HT-29 (cell line): ENCODE measurements at places on chromosomes 6 and 20.

- no peak for DNase-seq
Observed at GRCh38 chr6:119355157-119355556, 5.6 kb upstream of the MAN1A1 start.

GRCh38 chr20:58829531-58829941 is 21.2 kb downstream of the GNAS-AS1 start:
- DNase-seq = peak; percentile 22

- no peak for DNase-seq
Observed at GRCh38 chr6:45685076-45685475, 307.3 kb upstream of the SUPT3H start.

DNA sequence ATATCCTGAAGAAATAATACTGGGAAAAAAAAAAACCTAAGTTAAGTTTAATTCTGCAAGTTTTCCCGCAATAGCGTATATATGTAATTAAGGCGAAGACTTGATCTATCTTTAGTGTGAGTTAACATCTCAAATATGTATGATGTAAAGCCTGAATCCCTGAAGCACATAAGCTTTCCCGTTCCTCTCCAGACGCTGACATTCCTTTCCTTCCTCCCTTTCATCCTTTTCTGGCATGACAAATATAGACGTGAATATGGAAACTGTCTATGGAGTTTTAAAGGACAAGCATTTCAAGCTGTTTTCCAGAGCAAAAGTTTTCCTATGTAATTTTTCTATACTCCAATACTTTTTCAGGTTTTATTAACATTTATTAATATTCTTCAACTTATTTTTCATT is 637.0 kb downstream of the COL12A1 start:
- no peak for DNase-seq

DNA sequence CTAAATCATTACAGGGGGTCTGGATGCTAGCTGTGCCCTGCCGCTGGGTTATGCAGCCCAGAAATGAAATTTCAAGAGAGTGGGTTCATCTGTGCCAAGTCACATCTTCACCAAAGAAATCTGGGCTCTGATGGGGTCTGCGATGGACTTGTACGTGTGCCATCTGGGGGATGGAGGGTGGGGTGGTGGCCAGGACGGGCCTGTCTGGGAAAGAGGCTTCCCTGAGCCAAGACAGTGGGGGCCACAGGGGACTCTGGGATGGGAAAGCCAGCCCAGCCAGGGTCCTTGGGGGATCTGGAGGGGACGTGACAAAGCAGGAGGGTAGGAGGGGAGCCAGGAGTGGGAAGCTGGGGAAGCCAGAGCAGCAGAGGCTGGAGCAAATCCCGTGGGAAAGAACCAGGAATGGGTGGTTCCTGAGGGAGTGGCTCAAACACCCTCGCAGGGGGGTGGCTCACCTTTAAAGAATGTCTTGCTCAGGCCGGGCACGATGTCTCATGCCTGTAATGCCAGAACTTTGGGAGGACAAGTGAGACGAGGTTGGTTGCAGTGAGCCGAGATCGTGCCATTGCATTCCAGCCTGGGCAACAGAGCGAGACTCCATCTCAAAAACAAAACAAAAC is 36.3 kb upstream of the SULF2 start:
- DNase-seq = peak; percentile 66

DNA sequence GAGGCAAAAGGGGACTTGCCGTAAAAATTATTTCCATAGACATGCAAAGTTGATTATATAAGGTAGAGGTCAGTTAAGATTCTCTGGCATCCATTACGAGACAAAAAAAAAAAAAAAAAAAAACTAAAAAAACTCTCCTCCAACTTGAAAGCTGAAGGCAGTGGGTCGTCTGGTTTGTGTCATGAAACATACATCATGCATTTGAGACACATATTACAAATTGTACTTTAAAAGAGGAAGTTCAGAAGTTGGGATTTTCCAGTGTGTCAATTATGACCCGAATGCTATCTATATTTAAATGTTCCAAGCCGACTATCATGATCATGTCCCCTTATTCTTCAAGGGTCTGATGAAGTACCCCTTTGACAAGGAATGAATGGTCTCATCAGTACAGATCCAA is 125.1 kb downstream of the ZNF217 start:
- no peak for DNase-seq

DNA sequence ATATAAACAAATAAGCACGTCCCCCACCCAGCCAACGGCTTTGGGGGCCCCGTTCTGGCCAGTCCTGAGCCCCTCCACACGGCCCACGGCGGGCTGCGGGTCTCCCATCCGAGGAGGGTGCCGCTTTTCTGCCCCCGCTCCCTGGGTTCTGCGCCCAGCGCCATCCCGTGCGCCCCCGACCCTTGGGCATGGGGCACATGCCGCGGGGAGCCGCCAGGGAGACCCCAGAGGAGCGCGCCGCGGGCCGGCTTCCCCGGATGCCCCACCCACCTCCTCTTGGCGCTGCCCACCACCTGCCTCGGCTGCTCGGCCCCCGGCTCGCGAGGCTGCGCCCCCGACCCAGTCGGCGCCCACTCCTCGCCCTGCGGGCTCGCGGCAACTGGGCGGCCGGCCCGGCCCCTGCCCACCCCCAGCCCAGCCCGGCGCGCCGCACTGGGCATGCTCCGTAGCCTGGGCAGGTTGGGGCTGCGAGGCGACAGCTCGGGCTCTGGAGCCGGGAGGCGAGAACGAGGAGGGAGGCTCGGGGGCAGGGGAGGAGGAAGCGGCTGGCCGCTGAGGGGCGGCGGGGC is 570 bp upstream of the PLCB4 start:
- DNase-seq = no peak

DNA sequence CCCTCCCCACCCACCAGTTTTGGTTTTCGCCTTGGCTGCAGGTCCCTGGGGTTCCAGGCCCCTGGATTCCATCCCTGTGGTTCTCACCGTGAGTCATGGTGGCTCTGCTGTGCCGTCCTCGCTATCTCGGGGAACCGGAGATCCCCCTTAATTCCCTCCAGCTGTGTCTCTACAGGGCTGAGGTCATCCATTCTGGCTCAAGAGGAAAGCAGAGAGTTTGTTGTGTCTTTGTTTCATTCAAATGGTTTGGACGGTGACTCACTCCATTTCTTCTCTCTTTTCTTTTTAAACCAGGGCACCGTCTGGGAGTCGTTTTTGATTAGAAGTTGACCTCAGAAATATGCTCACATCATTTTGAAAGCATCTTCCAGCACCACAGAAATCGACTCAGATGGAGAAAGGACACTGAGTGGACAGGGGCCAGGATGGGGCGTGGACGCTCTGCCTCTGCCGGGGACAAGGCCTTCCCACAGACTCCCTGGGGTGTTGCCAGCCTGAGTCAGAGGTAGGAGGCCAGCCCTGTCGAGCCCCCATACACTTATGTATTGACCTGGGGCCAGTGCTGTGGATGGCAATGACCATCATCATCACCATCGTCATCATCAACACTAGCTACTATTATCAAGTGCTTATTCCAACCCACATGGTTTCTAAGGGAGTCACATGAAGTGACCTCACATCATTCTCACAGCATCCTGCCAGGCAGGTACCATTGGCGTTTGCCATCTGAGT is 176.2 kb downstream of the NFATC2 start:
- DNase-seq = no peak

- DNase-seq = no peak
Observed at GRCh38 chr6:28333047-28333446, 2.9 kb downstream of the ZSCAN31 start.

DNA sequence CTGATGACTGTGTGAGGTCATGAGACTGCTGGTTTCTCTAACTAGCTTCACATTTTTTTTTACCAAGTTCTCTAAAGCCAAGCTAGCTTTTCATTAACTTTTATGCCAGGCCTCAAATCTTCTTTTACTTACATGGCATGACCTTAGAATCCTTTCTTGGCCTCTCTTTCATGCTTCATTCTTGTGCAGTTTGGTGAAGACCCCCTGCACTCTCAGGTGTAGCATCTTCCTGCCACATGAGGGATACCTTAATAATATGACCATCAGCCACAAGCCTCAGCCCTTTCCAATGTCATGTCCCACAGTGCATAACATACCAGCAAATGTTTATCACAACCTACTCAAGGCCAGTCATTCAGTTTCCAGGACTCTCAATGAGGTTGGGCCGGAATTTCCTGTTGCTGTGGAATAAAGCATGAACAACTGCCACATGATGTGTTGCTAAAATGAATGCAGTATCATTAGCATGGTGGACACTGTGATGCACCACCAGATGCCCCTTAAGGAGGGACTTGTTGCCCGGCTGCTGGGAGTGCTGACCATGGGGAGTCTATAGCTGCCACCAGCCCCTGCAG is 72.2 kb downstream of the RIN2 start:
- no peak for DNase-seq

DNA sequence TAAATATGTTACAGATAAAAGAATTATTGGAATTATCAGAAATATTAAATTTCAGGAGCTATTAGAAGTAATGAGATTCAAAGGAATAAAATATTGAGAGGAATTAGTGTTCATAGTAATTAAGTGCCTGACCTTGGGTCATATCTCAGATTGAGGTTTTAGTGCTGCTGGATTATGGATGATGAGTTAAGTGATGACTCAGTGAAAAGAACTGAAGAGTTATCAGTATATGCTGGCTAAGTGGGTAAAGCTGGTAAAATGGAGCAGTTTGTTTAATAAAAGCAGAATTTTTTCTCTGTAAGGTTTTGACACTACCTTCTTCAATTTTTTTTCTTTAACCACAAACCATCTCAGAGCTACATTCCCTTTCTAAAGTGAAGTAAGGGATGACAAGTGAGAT is 206.7 kb downstream of the MANEA start:
- DNase-seq = no peak

GRCh38 chr6:46011188-46012085 is 4.2 kb downstream of the CLIC5 start:
- DNase-seq = peak; percentile 68

- no peak for DNase-seq
Observed at GRCh38 chr6:125207956-125208355, 54.4 kb downstream of the TPD52L1 start.
